ENCODE measurements at places on chromosomes 7 and 10.

DNA sequence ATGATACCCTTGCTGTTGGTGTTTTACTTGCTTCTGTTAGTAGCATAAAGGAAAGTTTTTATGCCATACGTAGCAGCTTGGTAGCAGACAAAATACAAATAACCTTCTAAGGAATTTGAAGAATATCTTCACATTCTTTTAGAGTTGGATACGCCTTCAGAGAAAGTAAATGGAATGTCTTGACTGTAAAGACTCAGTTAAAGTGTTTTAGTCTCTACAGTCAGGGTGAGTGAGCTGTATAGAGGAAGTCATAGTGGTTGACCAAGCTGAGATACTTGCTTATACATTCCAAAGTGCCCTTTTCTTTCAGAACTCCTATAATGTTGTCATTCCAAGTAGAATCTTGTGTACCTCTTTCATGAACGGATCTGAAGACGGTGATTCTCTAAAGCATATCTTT is 37.7 kb downstream of the RABGEF1 start:
- no peak for DNase-seq

DNA sequence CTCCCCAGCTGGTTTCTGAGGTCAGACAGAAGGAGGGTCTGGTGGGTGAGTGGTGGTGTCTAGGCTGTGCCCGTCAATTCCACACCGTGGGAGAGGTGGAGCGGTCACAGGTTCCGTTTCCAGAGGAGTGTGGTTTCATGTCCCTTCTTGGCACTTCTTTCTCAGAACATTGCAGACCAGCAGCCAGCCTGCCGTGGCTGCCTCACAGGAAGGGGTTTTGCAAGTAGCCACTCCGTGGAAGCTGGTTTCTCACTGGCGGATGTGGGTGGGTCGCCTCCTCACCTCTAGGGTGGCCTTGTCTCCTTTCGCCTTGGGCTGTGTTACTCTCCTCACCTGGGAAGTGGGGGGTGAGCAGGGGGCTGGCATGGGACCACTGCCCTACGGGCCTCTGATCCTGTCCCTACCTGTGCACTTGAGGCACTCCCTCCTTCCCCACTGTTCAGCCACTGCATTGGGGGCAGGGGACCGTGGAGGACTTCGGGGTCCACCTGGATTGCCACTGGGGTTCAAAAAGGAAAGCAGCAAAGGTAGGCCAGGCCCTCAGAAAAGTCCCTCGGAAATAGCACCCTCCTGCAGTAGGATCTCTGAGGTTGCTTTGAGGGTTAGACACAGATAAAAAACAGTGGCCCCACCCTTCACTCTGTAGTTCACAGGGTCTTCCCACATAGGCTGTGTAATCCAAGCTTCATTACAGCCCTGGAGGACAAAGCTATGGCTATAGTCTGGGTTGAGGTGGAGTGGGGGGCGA is 33.9 kb downstream of the TSPAN14 start:
- DNase-seq: no peak

- no peak for DNase-seq
These were observed 193.5 kb downstream of the MGMT start for GRCh38 chr10:129660569-129660968.

DNA sequence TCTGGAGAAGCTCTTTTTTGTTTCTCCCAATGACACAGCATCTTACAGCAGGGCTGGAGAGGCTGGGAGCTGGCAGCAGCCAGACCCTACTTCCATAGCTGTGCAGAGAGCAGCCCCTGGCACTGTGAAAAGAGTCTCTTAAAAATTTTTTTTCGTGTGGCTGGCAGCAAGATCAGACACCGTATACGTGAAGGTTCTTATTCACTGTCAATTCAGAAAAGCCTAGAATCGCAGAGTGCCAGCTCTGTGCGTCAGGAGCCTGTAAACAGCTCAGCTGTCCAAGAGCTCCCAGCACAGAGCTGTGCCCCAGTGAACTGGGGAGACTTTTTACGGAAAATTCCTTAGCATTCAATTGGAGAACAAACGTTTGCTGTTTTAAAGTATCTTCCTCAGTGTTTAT is 6.5 kb downstream of the BAG3 start:
- no peak for DNase-seq

DNA sequence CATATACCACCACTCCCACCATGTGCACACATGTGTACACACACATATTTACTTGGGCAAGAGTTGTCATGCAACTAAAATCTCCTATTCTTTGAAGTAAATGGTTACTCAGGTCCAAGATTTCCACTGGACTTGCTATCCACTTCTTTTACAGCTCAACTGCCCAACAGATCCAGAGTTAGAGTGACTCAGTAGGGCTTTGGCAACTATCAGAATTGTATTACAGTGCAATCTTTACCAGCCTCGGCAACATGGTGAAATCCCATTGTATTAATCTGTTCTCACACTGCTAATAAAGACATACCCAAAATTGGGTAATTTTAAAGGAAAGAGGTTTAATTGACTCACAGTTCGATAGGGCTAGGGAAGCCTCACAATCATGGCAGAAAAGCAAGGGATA is 51.9 kb upstream of the ABLIM1 start:
- DNase-seq: no peak

DNA sequence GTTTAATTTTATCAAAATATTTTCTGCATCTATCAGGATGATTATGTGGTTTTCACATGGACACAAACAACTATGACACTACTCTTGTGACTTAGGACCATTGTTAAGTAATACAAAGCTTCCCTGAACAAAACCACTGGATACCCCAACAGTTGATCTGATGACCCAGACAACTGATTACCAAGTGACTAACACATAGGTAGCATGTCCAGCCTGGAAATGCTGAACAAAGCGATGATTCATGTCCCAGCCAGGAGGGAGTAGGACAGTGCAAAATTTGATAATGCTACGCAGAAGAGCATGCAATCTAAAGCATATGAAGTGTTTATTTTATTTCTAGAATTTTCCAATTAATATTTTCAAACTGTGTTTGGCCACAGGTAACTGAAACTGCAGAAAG is 8.9 kb upstream of the PNLIP start:
- DNase-seq: no peak

DNA sequence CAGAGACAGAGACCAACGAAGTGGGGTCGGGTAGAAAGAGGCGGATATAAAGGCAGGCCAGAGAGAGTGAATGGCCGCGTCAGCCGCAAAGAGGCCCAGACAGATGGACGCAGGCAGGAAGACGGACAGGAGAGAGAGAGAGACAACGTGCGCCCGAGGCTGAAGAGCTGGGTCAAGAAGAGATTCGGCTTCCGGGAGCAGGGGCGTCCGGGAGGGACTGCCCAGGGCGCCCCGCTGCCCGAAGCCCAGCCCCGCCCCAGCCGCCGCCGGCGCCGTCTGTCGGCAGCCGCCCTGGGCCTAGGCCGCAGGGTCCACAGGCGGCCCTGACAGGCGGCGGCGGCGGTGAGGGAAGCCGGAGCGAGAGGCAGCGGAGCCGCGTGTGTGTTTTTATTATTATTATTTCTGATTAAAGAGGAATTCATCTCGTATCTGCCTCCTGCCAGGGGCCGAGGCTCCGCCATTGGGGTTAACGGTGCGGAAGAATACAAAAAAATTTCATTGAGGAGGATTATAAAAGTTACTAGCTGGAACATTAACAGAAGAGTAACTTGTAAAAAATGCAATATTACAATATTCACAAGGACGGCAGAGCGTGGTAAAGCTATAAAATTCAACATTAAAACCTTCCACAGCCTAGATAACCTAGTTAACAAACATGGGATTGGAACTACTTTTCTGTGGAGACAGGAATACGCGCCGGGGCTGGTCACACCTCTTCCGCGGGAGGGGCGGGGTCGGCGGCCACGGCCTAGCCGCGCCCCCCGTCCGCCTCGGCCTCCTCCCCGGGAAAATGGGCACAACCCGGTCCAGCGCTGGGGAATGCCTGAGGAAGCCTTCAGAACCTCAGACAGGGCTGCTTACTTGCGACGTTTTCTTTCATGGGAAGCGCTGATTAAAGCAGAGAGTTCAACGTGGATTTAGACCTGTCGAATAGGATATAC is 29.7 kb upstream of the PAX2 start:
- DNase-seq: no peak

GRCh38 chr10:77546042-77546441 is 91.6 kb downstream of the KCNMA1 start:
- DNase-seq: no peak

GRCh38 chr10:99938563-99938962 is 71.2 kb downstream of the DNMBP start:
- no peak for DNase-seq

DNA sequence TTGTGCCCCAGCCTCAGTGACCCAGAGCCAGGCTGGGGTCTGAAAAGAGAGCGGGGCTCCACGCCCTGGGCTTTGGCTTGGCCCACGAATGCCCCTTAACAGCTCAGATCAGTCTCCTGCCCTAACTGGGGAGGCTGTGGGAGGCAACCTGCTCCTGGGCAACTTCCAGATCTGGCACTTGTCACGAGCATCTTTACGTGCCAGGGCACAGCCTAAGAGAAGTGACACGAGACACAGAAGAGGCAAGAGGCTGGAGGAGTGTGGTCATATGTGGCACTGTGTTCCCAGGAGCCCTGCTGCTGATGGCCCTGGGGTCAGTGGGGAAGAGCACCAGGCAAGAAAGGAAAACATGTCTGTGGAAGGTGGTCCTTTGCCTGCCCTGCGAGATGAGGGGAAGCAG is 97.8 kb upstream of the BTBD16 start:
- no peak for DNase-seq

- no peak for DNase-seq
These were observed 34.3 kb upstream of the ADAM12 start for GRCh38 chr10:126422567-126422966.

DNA sequence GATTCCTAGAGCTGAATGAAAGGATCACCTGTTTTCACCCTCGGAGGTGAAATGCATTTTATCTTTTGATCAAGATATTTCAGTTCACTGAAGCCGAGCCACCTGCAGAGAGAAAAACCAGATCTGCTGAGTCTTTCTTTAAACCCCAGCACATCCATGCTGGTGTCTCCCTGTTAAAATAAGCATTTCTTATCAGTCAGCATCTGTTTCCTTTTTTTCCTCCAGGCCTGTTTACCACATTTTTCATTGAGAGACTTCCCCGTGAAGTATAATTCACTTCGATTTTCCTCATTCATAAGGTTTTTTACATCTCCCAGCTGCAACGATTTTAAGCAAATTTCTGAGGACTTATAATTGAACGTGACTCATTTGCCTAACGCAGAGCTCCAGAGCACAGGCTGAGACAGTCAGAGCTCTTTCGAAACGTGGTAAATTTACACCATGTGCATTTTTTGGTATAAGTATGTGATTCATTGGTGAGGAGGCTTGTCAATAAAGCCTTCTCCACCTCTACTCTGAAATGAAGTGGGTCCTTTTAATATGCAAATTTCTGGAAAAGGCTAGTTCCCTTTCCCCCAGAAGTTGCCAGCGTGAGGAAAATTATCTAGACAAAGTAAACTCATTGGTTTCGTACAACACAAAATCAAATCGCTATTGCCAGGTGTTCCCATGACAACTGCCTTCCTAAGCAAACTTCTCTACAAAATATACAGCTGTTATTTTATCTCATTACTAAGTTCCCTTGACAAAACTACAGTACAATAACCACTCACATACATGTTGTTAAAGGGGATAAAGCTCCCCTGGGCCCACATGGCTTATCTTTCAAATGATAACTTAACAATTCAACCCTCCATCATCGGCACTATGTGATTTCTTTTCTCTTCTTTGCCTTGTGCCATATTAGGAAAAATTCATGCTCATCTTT is 374.8 kb upstream of the AKR1E2 start:
- DNase-seq: no peak
